ENCODE measurements at places on chromosomes 5 and 9.

- DNase-seq = no peak
Measured at GRCh38 chr5:59587489-59588337, 305.8 kb downstream of the PDE4D start.

- no peak for DNase-seq
Measured at GRCh38 chr5:115050866-115051265, 118.8 kb downstream of the TRIM36 start.

- no peak for DNase-seq
Measured at GRCh38 chr9:88237991-88238571, 99.8 kb upstream of the SPATA31C2 start.

- no peak for DNase-seq
Measured at GRCh38 chr5:108238461-108238860, 143.4 kb downstream of the FBXL17 start.

DNA sequence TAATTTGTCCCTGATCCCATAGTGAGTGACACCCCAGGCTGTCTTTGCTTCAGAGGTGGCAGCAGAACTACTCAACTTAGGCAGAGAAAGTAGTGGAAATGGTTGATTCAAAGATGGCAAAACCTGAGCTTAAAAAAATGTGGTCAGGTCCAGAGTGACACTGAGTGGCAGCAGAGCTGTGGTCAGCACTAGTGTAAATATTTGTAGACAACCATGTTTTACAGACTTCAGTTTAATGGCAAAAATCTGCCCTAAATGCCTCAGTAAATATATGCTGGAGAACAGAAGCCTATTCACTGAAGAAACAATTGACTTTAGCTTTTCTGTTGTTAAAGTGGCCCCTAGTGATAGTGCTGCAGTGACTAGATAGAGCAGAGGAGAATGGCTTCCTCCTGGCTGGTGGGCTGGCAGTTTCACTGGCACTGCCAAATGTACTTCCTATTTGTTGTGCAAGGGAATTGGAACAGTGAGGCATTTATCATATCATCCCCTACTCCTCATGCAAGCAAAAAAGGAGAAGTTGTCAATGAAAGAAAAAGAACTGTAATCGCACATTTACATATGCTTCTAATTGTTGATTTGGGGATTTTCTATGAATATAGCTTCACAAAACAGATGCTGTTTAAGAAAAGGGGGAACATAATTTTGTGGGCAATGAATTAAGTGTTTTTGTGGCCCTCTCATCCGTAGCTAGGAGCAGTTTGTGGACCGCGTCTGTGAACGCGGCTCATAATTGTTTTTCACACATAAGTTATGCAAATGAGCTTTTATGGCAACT is 12.0 kb downstream of the PBX3 start:
- no peak for DNase-seq
